ENCODE measurements at places on chromosomes 5 and 9. TPM values are rescaled to one million over a fixed set of nuclear protein-coding genes. Genes with fewer than 3 reads are reported as not detected.

The PLPP7 gene
- total RNA-seq = 0.35 TPM

The ANKRD55 gene
- total RNA-seq = 0.50 TPM

The S100Z gene
- not detected for total RNA-seq

The IL7R gene
- 112 TPM for total RNA-seq

The ADAMTSL2 gene
- 0.29 TPM for total RNA-seq

The FSD1L gene
- 2.1 TPM for total RNA-seq

The MAN1B1 gene
- total RNA-seq = 25.1 TPM
